Skeletal muscle tissue (tissue), 5 donors: ENCODE measurements at places on chromosomes 6 and 20. TPM values are rescaled to one million over a fixed set of nuclear protein-coding genes. Genes with fewer than 3 reads are reported as not detected.

Gene ZKSCAN3
- total RNA-seq: 6.3 TPM

Gene ESR1
- 1.0 TPM for total RNA-seq

Gene SLC35D3
- not detected for total RNA-seq

Gene MOG
- total RNA-seq: not detected

Gene SENP6
- total RNA-seq: 91.3 TPM

Gene TSBP1
- total RNA-seq: not detected

Gene ENPP3
- 1.0 TPM for total RNA-seq

Gene ERVFRD-1
- not detected for total RNA-seq
